ENCODE measurements at places on chromosomes 11 and 22. TPM values are rescaled to one million over a fixed set of nuclear protein-coding genes. Genes with fewer than 3 reads are reported as not detected.

DNA sequence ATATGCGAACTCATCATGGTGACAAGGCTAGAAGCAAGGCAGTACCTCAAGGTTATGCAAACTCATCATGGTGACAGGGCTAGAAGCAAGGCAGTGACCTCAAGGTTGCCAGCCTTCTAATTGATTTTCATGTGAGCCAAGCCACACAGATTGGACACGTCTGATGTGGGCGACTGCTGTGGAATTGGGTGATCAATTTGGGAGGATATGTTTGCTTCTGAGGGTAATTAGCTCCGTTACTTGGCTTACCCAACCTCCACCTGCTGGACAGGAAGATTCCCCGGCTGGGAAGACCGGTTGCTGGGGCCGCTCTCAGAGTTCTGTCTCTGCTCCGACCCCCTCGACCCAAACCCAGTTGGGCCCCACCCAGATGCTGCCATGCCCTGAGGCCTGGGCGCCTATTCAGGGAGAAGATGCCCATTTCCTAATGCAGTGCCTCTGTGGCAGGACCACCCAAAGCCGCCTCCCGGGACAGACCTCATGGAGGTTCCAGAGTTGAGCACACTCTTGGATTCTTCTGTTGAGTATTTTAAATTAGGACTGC is 69.9 kb upstream of the SHANK2 start:
- no peak for DNase-seq

GRCh38 chr22:49198705-49199084 is 629.0 kb downstream of the BRD1 start:
- DNase-seq: no peak

The NRGN gene
- total RNA-seq: 6.1 TPM

- no peak for DNase-seq
Observed at GRCh38 chr11:34346551-34346950, 11.3 kb downstream of the ABTB2 start.

The NECTIN1 gene
- 5.4 TPM for total RNA-seq

DNA sequence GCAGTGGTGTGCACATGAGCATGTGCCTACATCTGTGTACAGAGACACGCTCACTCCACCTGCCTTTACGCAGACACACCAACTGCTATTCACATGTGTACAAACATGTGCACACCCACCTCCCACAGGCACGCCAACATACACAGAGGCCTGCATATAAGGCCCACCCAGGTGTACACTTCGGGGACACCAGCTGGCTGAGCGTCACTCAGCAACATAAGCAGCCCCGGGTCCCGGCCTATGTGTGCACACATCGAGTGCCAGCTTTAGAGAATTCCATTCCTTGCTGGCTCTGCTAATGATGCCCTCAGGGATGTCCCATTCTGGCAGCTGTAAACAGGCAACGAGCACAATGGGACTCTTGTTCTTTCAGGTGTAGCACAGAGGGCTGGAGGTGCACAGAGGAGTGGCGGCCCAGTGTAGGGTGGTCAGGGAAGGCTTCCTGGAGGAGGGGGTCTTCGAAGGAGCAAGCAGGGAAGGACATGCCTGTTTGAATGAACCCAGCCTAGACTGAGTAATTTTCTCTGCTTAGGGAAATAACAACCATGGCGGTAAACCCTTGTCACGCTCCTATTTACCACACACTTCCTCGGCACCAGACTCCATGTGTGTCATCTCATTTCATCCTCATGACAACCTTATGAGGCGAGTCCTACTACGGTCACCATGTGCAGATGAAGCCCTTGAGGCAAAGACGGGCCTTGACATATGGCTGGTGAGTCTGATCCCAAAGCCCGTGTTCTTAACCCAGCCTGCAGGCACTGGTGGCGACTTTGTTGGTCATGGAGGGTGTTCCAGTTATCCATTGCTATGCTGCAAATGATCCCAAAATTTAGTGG is 35.1 kb downstream of the RPL3 start:
- DNase-seq: no peak

DNA sequence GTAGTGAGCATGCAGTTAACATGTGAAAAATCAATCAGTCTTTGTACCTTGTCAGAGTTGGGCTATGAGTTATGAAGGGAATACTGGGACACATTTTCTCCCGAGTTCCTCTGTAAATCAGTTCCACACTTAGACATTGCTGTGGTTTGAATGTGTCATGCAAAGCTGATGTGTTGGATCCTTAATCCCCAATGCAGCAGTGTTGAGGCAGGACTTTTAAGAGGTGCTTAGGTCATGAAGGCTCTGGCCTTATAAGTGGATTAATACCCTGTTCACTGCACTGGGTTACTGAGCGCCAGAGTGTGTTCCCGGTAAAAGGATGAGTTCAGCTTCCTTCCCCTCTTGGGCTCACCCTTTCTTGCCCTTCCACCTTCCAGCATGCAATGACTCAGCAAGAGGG is 742.1 kb upstream of the TENM4 start:
- no peak for DNase-seq

The YPEL1 gene
- 0.34 TPM for total RNA-seq

GRCh38 chr11:11000579-11001283 is 142.9 kb upstream of the ZBED5 start:
- DNase-seq: no peak

GRCh38 chr11:88421530-88421929 is 84.0 kb upstream of the CTSC start:
- peak; percentile 43 for DNase-seq
